Lung microvascular endothelial cell (primary cell): ENCODE measurements at places on chromosomes 11 and 22. TPM values are rescaled to one million over a fixed set of nuclear protein-coding genes. Genes with fewer than 3 reads are reported as not detected.
A peak's percentile ranks its signal among the peaks of the same experiment; 100 is the strongest.

Gene PGA4
- not detected in 2 replicates for total RNA-seq

Gene TBX10
- total RNA-seq: not detected in 2 replicates

Gene PTPN5
- not detected in 2 replicates for total RNA-seq

Gene ANO5
- total RNA-seq: under 0.01 and 0.22 TPM in 2 replicates

Gene TALDO1
- total RNA-seq: 86.7 and 121 TPM in 2 replicates

Gene RASL10A
- total RNA-seq: 0.99 and 1.5 TPM in 2 replicates

Gene GRM5
- total RNA-seq: under 0.01 TPM in 1 of 2 replicates, not detected in the other

GRCh38 chr22:17077255-17077654, 7.5 kb upstream of the IL17RA start:
- DNase-seq: no peak

GRCh38 chr11:35088676-35089075, 50.3 kb upstream of the CD44 start:
- DNase-seq: no peak

- no peak for DNase-seq
Observed at GRCh38 chr11:65411681-65412070, 10.9 kb upstream of the NEAT1 start.

GRCh38 chr22:30566125-30566524, 8.3 kb downstream of the GAL3ST1 start:
- no peak for DNase-seq

- DNase-seq: no peak
Observed at GRCh38 chr11:95055283-95055897, 6.2 kb downstream of the KDM4F start.

- DNase-seq: peak; percentile 77
Observed at GRCh38 chr22:31627223-31627731, 34.7 kb downstream of the PISD start.

DNA sequence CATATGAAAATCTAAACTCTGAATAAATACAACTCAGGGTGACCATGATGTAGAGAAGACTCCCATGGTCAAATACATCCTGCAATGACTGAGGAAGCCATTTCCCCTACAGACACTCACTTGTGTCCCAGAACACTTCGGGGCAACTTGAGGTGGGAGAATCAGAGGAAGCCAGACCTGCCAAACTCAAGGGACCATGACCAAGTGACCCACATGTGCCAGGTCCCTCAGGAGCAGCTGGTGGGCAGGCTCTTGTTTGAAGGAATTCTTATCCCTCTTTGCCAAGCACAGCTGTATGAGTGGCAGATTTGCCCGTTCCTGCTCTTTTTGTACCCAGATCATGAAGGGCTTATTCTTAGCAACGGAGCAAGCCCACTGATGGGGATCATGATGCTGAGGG, 17.8 kb downstream of the SPATA19 start:
- no peak for DNase-seq

DNA sequence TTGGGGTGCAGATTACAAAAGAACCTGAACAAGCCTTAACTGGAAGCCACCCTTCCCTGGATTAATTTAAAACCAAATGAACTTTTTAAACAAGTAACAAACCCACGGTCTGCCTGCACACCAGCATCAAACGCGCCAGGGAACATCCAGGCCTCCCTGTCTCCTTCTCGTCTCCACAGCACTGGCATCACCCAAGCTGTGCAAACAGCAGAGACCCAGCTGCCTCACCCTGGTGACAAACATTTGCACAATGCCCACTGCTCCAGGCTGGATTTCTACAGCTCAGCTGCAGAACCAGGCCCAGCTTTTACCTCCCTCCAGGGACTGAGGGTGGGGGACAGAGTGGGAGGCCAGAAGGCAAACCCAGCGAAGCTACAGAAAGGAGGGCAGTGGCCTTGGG, 7.0 kb downstream of the RPL3 start:
- DNase-seq: peak; percentile 2

DNA sequence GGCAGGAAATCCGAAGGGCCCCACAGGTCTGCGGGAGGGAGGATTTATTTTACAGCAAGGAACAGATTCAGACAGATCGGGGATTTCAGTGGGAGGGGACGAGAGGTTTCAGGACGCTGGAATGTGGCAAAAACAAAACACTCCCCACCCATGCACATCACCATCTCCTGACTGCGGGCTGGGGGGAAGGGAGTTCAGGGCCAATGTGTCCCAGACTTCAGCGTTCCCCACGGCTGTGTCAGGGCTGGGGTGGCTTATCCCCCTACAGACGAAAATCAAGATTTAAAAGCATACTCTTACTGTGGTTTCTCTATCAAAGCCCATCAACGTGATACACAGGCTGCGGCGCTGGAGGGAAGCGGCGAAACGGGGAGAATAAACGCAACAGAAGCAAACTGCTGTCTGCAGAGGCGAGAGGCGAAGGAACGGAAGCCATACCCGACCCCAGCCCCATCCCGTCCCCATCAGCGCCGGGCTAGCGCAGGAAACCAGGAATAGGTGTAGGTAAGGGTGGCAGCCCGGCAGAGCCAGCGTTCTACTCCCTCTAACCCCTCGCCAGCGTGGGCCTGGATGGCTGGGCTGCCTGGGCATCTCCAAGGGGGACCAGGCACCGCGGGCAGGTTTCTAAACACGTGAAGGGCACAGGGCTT, 2.7 kb downstream of the TENM4 start:
- peak; percentile 6 for DNase-seq

DNA sequence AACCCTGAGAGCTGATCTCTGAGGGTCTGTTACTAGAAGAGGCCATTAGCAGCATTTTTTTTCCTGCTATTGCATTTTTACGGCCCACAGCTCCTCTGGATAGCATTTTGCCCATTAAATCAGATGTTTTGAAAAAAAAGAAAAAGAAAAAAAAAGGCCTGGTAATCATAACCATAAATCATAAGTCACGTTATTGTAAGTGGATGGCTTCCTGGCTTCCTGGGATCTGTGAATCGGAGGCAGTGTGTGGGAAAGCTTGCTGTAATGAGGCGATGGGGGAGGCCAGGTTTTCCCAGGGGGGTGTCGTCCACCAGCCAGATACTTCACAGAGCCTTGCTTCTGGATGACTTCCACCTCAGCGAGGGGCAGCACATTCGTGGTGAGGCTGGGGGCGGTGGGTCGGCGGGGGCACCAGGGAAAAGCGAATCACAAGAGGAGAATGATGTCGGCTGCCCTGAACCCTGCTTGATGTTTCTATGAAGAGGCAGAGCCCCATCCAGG, 106.5 kb upstream of the SYT13 start:
- no peak for DNase-seq

GRCh38 chr22:38260761-38261681, 11.8 kb downstream of the TMEM184B start:
- DNase-seq: no peak

- no peak for DNase-seq
Observed at GRCh38 chr22:46887978-46888377, 125.5 kb downstream of the TBC1D22A start.

DNA sequence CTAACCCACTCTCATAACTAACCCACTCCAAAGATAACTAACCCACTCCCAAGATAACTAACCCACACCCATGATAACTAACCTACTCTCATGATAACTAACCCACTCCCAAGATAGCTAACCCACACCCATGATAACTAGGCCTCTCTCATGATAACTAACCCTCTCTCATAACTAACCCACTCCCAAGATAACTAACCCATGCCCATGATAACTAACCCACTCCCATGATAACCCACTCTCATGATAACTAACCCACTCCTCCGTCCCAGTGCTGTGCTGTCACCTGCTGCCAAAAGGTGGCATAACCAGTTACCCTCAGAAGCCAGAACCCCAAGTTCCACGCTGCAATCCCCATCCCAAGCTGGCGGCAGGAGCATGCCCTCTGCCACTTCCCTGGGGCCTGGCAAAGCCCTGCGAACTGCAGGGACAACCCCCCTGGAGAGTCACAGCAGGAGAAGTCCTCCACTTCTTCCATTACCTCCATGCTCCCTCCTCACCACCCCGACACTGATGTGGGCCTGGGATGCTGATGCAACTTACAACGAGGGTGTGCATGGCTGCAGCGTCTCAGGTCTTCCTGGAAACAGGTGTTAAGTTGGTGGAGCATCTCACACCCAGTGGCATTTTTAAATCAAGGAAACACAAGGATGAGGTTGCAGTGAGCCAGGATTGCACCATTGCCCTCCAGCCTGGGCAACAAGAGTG, 30.8 kb upstream of the CELSR1 start:
- DNase-seq: no peak

DNA sequence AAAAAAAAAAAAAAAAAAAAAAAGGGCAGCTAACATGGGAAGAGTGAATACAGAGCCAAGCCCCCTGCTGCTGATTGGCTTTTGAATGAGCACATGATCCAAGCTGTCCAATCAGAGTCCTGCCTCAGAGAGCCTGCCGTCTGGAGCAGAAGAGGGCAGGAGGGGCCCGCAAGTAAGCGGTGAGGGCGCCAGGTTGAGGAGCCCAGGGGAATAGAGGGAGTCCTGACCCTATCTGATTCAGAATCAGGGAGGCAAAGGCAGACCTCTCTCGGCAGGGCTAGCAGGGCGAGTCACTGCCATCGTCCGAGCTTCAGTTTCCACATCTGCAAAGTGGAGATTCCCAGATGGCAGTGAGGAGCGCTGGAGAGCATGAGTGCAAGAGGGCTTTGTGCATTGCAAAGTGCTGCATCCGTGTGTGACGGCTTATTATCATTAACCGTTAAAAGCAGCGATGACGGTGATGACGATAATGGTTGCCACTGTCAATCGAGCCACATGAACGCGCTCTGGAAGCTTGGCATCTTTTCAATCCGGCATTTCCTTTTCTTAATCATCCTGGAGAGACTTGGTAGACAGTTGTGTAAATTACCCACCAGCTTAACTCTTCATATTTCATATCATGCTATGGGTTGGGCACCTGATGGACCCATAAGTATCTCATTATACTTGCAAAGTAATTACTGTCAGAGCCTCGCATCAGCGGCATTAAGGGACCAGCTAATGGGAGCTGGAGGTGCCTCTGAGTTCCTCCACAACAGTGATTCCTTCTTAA, 68.6 kb upstream of the ATXN10 start:
- peak; percentile 82 for DNase-seq

- DNase-seq: no peak
Observed at GRCh38 chr11:35076201-35077100, 62.5 kb upstream of the CD44 start.

DNA sequence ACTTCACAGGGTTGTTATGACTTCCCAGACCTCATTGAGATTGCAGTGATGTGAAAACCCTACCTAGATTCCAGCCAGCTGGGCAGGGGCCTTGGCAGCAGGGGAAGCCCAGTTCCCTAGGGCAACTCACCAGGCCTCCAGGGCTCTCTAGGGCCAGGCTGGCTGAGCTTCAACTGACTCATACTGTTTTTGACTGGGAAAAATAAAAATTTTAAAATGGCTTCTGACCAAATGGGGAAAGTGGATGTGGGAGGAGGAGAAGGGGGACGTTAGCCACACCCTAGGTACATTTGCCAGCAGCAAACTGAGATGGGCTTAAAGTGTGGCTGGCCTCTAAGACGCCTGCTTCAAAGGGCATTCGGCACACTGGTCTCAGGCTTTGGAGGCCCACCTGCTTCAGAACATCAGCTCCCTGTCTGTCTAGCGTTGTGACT, 39.0 kb downstream of the BMAL1 start:
- DNase-seq: peak; percentile 35

- peak; percentile 45 for DNase-seq
Observed at GRCh38 chr11:1653541-1654387, 24.2 kb downstream of the KRTAP5-5 start.

- DNase-seq: no peak
Observed at GRCh38 chr11:14144934-14145333, 182.4 kb downstream of the SPON1 start.

DNA sequence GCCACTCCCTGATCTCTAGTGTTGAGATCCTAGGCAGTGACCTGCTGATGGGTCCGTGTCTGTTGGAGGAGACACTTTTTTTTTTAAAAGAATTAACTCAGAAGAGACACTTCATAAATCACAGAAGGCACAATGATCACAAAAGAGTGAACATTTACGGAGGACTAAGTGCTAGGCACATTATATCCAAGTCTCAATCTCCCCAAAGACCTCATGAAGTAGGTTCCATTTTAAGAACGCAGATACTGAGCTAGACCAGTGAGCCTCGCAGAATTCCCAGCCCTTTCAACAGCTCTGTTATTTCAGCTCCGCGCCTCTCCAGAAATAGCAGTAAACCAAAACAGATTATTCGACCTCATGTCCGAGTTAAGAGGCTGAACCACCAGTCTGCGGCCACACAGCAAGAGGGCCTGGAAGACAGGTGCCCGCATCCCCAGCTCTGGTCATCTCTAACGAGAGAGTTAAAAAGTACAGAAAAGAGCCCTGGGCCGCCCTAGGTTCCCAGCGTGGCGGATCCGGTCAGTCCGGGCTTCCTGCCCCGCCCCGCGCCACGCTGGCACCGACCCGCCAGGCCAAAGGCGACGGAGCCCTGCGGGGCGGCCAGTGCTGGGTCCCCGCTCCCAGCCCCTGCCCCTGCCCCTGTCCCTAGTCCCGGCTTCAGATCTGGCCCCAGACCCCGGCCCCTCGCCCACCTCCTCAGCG, 612 bp downstream of the XBP1 start:
- peak; percentile 86 for DNase-seq

- DNase-seq: no peak
Observed at GRCh38 chr11:69791276-69792180, 16.4 kb upstream of the FGF4 start.

DNA sequence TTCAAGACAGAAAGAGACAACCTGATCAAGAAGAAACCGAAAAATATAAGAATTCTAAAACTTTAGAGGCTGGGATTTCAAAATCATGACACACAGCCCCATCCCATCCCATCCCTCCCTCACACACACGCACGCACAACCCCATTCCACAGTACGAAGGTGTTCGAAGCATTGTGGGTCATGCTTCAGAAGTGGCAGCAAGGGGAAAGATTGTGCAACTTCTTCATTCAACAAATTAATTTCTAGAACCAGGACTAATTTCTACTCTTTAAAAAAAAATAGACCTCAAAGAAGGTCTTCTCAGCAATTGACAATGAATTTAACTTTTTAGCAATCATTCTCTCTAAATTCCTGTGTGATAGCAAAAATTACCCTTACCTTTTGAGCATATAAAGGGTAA, 867 bp downstream of the SPA17 start:
- no peak for DNase-seq

DNA sequence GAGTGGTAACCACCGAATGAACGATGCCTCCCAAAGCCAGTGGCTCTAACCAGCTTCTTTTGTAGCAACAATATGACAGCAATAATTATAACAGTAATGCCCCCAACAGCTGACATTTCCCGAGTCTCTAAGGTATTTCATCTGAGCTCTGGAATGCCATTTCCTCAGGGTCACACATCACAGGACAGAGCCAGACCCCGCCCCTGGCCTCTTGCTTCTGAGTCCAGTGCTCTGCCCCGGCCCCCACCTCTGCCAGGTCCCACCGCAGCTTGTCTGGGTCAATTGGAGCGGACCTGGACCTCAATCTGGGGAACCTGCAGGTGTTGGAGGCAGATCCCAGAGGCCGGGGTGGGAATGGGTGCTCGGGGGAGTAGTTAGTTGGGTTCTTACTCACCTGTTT, 63.8 kb downstream of the IGLL1 start:
- no peak for DNase-seq

- no peak for DNase-seq
Observed at GRCh38 chr22:39989633-39990032, 5.1 kb upstream of the FAM83F start.

- DNase-seq: peak; percentile 28
Observed at GRCh38 chr11:65113361-65113756, 1.7 kb downstream of the TM7SF2 start.

GRCh38 chr11:111135778-111136570, 109.6 kb upstream of the POU2AF2 start:
- DNase-seq: no peak

- no peak for DNase-seq
Observed at GRCh38 chr11:62842171-62842741, 2.9 kb upstream of the WDR74 start.
